ENCODE measurements at places on chromosomes 1 and 21.

DNA sequence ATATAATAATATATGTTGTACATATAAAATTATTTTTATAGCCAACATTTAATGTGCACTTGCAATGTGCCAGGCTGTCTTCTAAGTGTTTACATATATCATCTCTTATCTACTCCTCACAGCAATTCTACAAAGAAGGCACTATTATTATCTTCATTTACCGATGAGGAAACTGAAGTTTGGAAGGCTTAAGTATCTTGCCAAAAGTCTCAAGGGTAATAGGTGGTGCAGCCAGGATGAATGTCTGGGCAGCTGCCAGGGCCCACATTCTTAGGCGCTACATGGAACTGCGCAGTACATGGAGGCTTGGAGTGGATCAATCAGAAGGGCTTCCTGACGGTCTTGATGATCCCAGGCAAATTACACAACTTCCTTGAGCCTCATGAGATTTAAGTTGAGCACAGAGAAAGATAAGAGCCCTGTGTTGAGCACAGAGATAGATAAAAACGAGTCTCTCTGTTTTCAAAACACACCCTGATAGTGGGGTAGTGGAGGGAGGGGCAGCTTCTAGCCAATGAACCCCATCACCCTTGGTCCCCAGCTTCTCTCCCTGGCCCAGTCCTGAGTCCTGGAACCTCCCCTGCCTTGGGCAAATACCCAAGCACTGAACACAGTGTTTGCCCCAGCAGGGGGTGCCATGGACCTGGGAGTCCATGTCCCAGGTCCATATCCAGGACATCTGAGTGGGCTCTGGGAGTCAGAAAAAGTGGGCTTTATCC lies 9.2 kb downstream of the POU3F1 start:
- no peak overlapping the region for H3K4me3 ChIP-seq
- H3K4me1 ChIP-seq = no peaks in the 10 kb centered on the region
- no peak overlapping the region for H3K27ac ChIP-seq
- H3K36me3 ChIP-seq = no peaks in the 10 kb centered on the region

DNA sequence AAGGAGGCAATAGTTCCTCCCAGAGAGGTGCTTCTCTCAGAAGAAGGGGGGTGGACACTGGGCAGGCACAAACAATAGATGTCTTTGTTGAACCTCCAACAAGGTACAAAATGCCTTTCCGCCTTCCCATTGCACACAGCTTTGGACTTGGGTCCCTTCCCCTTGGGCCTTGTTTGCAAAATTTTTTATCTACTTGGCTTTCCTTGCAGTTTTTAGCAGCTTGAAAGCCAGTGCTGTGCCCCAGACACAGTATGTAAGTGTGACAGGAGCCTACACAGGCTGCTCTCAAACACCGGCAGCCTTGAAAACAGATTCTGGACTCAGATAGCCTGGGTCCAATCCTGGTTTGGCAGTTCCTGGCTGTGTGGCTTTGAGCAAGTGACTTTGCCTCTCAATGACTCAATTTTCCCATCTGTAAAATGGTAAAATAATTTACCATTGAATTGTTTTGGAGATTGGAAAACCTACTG lies 43.0 kb downstream of the ELAPOR1 start:
- no peak overlapping the region for H3K4me3 ChIP-seq
- no peak overlapping the region for H3K27ac ChIP-seq
- H3K27me3 ChIP-seq = no peaks in the 10 kb centered on the region
- H3K4me1 ChIP-seq = peaks cover 6% of the 10 kb centered on the region
- no peaks in the 10 kb centered on the region for H3K36me3 ChIP-seq

GRCh38 chr21:39869141-39869818 lies 2.0 kb downstream of the PCP4 start:
- no peaks in the 10 kb centered on the region for H3K36me3 ChIP-seq
- H3K4me3 ChIP-seq = no peak overlapping the region
- H3K27me3 ChIP-seq = peaks cover 27% of the 10 kb centered on the region
- no peak for DNase-seq
- no peak overlapping the region for H3K27ac ChIP-seq
- H3K4me1 ChIP-seq = peaks cover 5% of the 10 kb centered on the region

- H3K4me3 ChIP-seq = peak overlapping the region; percentile 35
- peaks cover 28% of the 10 kb centered on the region for H3K4me1 ChIP-seq
- no peak for DNase-seq
- peaks cover 15% of the 10 kb centered on the region for H3K36me3 ChIP-seq
Measured at GRCh38 chr1:23741609-23742008, 1.7 kb upstream of the ELOA start.

DNA sequence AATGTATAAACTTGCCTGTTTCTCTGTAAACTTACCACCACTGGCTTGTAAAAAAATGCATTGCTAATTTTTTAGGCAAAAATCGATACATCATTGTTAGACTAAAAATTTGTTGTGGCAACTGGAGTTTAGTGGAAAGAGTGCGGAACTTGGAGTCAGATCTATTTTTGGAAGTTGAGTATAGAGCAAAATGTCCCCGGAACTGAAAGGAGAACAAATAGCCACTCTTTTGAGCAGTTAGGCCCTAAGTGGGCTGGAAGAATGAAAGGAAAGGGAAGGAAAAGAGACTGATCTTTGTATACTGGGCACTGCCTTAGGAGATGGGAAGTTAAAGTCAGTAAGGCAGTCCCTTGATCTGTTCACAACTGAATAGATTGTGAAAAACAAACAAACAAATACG lies 30.2 kb downstream of the OPTC start:
- no peak overlapping the region for H3K4me3 ChIP-seq
- no peak overlapping the region for H3K27ac ChIP-seq
- H3K4me1 ChIP-seq = peaks cover 2% of the 10 kb centered on the region

DNA sequence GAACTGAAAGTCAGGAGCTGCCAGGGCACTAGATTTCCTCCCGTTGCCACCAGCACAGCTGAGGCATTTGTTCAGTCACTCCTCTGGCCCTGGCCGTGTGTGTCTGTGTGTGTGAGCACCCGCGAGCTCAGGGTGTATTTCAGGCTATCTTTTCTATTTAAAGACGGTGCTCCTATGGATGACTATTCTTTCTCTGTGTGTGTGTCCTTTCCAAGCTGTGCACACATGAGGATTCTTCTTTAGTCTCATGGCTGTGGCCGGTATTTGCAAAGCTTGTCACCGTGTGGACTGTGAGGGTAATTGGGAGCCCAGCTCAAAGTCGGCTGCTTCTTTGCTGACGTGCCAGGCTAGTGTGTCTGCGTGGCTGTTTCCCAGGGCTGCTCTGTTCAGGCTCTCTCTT lies 3.0 kb upstream of the KCND3 start:
- H3K27ac ChIP-seq = no peak overlapping the region
- DNase-seq = no peak
- peaks cover 4% of the 10 kb centered on the region for H3K4me1 ChIP-seq
- H3K4me3 ChIP-seq = no peak overlapping the region
- no peaks in the 10 kb centered on the region for H3K36me3 ChIP-seq

- DNase-seq = no peak
- peaks cover 2% of the 10 kb centered on the region for H3K4me1 ChIP-seq
- no peaks in the 10 kb centered on the region for H3K27me3 ChIP-seq
- H3K36me3 ChIP-seq = peaks cover 2% of the 10 kb centered on the region
Measured at GRCh38 chr1:77133731-77134358, 85.4 kb downstream of the PIGK start.

- H3K36me3 ChIP-seq = no peaks in the 10 kb centered on the region
- H3K4me1 ChIP-seq = no peaks in the 10 kb centered on the region
- no peak for DNase-seq
- no peak overlapping the region for H3K4me3 ChIP-seq
Measured at GRCh38 chr1:184194236-184194635, 142.7 kb downstream of the TSEN15 start.

DNA sequence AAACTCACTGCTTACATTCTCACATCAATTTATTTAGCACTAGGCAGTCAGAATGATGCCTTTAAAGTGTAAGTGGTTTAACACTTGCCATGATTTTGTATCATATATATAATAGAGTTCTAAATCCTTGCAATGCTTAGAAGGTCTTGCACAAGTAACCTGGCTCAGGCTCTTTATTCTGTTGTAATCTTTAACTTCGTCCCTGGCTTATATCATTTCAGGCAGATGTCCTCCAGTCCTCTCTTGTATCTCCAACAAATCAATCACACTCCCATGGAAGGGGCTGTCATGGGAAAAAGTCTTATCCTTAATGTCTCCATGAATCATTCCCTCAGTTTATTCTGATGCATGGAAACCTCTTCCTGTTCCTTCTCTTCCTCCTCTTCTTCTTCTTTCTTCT lies 841.6 kb upstream of the B3GALT2 start:
- H3K27ac ChIP-seq = no peak overlapping the region
- no peak for DNase-seq
- H3K4me1 ChIP-seq = no peaks in the 10 kb centered on the region
- H3K36me3 ChIP-seq = peaks cover 3% of the 10 kb centered on the region

DNA sequence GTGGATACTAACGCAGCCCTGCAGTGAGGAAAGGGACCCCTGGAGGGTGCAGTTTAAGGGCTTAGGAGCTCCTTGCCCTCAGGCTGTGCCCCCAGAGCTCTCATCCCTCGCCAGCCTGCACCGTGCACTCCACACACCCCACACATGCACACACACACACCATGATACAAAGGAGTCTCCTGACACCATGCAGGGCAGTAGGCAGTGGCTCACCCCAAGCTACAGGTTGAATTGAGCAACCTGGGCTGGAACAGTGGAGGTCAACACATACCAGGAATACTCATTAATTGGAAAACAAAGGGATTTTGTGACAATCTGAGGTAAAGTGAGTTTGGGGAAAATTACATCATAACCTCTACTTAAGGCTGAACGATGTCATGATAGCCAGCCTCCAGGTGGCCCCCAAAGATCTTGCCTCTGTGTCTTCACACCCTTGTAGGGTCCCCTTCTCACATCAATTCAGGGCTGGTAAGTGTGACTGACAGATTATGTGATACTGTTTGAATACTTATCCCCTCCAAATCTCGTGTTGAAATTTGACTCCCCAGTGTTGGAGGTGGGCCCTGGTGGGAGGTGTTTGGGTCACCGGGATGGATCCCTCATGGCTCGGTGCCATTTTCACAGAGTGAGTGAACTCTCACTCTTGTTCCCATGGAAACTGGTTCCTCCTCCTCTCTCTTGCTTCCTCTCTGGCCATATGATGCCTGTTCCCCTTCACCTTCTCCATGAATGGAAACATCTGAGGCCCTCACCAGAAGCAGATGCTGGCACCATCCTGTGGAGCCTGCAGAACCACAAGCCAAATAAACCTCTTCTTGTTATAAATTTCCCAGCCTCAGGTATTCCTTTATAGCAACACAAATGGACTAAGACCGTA lies 111.0 kb upstream of the RAB4A start:
- peaks cover 5% of the 10 kb centered on the region for H3K27me3 ChIP-seq
- peaks cover 2% of the 10 kb centered on the region for H3K36me3 ChIP-seq
- no peak for DNase-seq
- peaks cover 15% of the 10 kb centered on the region for H3K4me1 ChIP-seq

- peaks cover 50% of the 10 kb centered on the region for H3K4me1 ChIP-seq
- H3K27ac ChIP-seq = peak overlapping the region; percentile 40
- H3K27me3 ChIP-seq = peaks cover 13% of the 10 kb centered on the region
- no peak overlapping the region for H3K4me3 ChIP-seq
- DNase-seq = no peak
Measured at GRCh38 chr1:12056331-12056841, 6.7 kb upstream of the TNFRSF8 start.

All from activated naive CD8-positive, alpha-beta T cell treated with anti-CD3 and anti-CD28 coated beads for 36 hours (primary cell).